ENCODE measurements at places on chromosomes 6 and 20.

DNA sequence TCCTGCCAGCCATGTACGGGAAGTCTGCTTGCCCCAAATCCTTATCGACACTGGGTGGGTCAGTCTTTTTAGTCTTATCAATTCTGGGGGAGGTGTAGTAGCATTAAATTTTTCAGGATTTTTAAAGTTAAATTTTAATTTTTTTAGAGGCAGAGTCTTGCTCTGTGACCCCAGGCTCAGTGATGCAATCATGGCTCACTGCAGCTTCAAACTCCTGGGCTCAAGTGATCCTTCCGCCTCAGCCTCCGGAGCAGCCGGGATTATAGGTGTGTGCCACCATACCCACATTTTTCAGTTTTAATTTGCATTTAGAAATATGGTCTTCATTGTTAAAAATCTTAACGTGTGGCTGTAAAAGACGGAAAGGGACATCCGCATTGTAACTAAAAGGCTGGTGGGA, 51.9 kb downstream of the BANF2 start:
- DNase-seq, result no peak

- peak; percentile 63 for DNase-seq
Observed at GRCh38 chr6:131645846-131646245, 8.7 kb downstream of the ENPP3 start.

GRCh38 chr6:166394036-166394892, 11.5 kb upstream of the MPC1 start:
- DNase-seq, result no peak

- no peak for DNase-seq
Observed at GRCh38 chr6:104421650-104422049, 438.1 kb downstream of the HACE1 start.

GRCh38 chr6:151681433-151682059, 125.9 kb upstream of the ESR1 start:
- no peak for DNase-seq

GRCh38 chr20:31822421-31823330, 3.5 kb downstream of the MYLK2 start:
- peak; percentile 85 for DNase-seq

DNA sequence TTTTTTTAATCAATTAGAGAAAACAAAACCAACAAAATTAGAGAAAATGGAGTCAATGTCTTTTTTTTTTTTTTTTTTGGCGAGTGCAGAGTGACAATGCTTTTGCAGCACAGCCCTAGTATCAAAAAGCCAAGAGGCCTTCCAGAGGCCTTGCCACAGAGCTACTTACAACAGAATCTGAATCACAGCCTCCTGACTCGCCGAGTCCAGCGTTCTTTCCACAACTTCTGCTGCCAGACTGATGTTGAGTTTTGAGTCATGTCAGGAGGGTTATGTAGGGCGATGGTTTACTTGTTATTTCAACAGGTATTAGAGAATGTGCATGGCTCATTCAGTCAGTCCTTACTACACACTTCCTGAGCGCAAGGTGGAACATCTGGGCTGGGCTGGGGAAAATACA, 88.6 kb downstream of the FNDC1 start:
- no peak for DNase-seq

GRCh38 chr20:50762045-50762422, 30.7 kb downstream of the PARD6B start:
- DNase-seq, result no peak

DNA sequence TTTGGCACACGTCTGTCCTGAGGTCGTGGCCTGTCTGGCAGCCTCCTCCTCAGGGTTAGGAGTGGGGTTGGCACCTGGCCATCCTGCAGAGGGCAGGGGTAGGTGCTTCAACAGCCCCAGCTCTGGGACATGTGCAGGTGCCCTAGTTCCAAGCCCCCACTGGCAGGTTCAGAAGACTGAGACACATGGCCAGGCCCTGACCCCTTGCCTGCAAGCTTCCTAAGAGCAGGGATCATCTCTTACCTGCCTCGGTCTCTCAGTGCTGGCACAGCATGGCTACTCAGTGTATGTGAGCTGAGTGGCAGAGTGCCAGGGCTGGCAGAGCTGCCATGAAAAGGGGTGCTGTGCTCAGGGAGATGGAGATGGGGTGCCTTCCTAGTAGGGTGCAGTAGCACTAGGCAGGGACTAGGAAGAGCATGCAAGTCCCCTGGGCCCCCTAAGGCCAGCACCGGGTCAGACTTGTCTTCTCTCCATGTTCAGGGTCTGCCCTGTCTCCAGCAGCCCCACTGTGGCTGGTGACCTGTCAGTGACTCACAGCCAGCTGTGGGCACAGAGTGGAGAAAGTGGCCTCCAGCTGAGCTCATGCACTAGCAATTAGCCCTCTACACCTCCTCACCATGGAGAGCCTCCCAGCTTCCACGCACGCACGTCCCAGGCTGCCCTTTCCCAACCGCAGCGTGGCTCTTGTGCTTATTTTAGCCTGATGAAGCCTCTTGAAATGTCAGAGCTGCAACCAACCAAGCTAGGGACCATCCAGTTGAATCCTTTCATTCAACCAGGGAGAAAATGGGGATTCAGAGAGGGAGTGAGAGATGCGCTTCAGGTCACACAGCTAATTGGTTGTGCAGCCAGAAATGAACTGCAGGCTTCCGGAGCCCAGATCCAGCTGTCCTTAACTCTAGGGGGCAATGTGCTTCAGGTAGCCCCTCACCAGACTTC, 116.6 kb downstream of the MRPL14 start:
- DNase-seq, result no peak

DNA sequence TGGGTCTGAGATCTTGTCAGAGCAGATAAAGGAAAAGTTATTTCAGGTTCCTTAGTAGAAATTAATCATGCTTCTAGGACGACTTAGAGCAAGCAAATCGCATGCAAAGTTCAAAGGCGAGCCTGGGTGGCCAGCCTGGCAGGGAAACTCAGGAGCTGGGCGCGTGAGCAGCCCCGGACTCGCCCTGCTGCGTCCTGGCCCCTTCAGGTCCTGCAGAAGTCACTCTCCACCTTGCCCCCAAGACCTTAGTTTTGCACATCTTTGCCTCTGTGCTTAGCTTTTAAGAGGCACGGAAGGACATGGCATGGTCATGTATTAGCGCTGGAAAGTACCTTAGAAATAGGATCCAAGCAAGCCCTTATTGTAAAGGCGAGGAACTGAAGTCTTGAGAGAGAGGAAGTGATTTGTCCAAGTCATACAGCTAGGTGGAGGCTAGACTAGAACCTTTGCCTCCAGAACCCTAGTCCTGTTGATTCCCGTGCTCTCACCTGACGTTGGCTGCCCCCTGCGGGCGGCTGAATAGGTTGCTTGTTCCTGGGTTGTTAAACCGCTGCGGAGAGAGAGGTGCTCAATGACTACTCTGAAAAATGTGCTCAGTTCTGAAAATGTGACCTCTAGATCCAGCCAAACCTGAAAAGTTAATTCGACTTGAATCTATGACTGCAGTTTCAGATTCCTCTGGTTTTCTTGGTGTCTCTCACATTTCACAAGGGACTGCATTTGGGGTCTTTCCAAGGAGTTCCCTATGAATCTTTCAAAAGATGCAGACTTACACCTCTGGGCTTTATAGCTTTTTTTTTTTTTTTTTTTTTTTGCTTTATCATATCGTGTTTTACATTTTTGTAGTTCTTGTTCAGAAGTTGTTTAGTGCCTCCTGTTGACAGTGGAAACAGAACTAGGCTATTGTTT, 2.7 kb downstream of the MYB start:
- peak; percentile 89 for DNase-seq

- DNase-seq, result no peak
Observed at GRCh38 chr6:28633445-28634215, 107.9 kb downstream of the GPX5 start.

DNA sequence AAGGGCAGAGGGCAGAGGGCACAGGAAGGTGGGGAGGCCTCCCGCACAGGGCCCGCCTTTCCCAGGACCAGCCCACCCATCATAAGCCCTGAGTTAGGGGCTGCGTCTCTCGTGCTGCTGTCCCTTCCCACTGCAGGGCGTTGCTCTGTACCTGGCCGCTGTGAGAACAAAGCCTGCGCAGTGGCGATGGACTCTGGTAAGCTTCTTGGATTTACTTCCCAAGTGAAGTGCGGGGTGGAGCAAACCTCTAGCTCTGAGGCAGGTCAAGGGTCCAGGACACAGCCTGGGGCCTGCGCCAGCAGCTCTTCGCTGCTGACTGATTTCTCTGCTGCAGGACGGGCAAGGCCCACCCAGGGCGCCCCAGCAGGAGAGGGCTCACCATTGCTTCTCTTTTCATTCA, 23.9 kb downstream of the INSM1 start:
- DNase-seq, result no peak

GRCh38 chr6:160132297-160132637, 10.7 kb downstream of the SLC22A1 start:
- DNase-seq, result no peak

DNA sequence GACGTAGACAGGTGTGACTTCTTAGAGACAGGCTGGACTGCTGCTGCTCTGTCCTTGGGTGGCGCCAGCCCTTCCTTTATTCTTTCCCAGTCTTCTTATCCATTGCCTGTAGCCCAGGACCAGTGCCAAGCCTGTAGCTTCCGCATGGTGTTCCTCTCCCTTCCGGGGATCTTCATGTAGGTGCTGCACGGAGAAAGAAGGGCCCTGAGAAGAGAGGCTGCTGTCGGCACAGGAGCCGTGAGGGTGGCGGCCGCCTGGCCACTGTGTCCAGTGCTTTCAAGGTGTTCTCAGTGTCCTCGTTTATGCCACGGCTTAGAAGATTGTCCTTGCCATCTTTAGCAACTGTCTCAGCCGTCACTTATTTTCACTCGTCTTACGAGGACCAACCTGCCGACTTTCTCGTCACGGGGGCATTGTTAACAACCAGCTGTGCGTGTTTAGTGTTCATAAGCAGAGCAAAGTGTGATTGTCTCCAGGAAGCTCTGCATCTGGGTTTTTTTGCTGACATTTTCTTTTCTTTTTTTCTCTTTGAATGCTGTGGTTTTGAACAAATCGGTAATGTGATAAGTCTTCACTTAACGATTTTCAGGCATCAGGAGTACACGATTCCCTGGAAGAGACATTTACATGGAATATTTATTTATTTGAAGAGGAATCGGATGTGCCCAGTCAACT, 61.2 kb downstream of the PPP1R14C start:
- DNase-seq, result no peak

GRCh38 chr20:43191946-43192863, 2.5 kb upstream of the PTPRT start:
- DNase-seq, result peak; percentile 23

DNA sequence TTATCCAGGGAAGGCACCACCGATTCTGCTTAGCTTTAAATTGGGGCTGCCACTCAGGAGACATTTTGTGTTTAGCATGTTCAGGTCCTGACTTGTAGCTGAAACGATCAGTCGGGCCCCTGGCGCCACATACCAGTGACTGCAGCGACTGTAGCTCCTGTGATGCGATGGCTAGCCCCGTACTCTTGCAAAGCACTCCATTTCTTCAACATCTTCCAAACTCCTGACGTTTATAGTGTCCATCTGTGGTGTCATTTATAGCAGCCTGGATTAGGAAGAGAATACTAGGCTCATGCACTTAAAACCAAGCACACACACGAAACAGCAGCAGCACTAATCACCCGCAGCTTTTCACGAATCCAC, 13.0 kb downstream of the POU3F2 start:
- DNase-seq, result no peak

- peak; percentile 68 for DNase-seq
Observed at GRCh38 chr20:46307139-46307998, 929 bp downstream of the CDH22 start.
